Stimulated activated CD4-positive, alpha-beta T cell treated with anti-CD3 and anti-CD28 coated beads, Interleukin-4, amount 100 ng/mL, for 24 hours (primary cell): ENCODE measurements at places on chromosomes 6 and 20.

DNA sequence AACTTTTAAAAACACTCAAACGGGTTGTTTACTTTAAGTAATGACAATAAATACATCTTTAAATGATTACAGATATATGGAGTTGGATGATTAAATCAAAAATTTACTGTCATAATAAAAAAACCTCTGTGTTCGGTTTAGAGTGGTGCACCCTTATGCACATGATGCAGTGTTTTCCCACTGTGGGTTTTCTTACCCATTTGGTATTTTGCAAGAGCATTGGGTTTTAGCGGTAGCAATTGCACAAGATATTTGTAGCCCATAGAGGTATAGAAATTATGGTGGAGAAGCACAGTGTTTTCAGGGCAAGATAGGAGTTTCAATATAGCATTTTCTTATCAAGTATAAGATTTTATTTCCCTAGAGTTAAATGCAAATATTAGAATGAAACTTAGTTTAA lies 410.8 kb upstream of the PLCB4 start:
- no peak for DNase-seq

DNA sequence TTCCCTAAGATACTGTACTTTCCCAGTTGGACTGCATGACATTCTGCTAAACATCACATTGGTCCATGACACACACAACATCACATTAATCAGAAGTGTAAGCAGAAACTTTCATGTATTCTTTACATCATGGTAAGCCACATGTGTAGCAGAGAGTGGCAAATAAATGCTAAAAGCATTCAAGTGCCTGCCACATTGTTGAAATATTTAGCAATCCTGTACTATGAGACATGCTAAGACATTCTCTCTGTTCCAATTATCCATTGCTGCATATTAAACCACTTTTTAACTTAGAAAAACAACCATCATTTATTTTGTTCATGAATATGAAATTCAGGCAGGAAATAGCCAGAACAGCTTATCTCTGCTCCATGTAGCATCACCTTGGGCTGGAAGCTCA lies 207.7 kb upstream of the GJE1 start:
- DNase-seq = no peak

GRCh38 chr6:75963569-75963968 lies 108.9 kb downstream of the IMPG1 start:
- no peak for DNase-seq

GRCh38 chr6:141472162-141472928 lies 660.4 kb upstream of the GJE1 start:
- no peak for DNase-seq

GRCh38 chr20:728256-728944 lies 39.9 kb downstream of the SLC52A3 start:
- peak; percentile 51 for DNase-seq

- DNase-seq = no peak
Measured at GRCh38 chr6:129646642-129647041, 63.3 kb downstream of the ARHGAP18 start.

DNA sequence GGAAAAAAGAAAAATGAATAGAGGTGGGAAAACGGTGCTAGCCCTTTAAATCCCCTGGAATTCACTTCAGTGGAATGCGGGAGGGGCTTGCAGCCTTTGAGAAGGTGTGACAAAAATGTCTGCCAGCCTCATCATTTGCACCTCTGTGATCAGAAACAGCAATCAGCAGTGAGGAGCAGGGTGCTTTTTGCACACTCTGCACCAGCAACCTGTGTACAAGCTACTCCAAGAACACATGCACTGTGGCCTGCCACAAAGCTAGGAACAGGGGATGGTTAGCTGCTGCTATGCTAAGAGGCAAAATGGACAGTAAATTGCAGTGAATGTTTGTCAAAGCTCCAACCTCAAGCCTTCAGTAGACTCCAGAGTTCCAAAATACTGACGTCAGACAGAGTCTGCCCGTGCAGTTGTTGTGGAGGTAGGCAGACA lies 29.7 kb downstream of the GINS1 start:
- DNase-seq = no peak

- DNase-seq = no peak
Measured at GRCh38 chr20:16290358-16290757, 282.9 kb downstream of the KIF16B start.

- DNase-seq = no peak
Measured at GRCh38 chr20:48957533-48957932, 36.0 kb downstream of the ARFGEF2 start.

DNA sequence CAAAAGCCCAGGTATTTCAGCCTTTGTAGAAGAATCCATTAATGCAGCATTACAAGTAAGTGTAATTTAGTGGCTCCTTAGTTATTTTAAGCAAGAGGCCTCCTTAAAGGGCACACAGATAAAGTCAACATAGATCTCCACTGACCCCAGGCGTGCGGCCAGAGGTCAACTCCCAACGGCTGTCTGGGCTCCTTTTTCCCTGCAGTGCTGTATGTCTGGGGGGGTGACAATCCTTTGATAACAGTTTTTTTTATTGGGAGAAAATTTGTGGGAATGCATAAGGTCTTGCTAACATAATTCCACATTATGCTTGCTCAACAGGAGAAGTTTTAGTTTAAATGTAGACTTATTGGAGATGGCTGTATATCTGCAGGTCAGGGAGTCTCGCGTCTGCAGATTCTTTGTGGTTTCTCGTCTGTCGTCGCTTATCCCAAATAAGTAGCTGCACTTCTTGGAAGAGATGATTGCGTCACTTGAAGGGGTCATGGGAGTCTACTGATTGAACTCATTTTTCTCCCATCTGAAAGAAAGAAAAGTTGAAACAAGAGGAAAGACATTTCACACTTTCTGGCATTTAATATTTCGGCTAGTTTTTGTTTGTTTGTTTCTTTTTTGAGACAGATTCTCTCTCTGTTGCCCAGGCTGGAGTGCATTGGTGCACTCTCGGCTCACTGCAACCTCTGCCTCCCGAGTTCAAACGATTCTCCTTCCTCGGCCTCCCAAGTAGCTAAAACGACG lies 151.7 kb upstream of the AKAP12 start:
- DNase-seq = no peak

DNA sequence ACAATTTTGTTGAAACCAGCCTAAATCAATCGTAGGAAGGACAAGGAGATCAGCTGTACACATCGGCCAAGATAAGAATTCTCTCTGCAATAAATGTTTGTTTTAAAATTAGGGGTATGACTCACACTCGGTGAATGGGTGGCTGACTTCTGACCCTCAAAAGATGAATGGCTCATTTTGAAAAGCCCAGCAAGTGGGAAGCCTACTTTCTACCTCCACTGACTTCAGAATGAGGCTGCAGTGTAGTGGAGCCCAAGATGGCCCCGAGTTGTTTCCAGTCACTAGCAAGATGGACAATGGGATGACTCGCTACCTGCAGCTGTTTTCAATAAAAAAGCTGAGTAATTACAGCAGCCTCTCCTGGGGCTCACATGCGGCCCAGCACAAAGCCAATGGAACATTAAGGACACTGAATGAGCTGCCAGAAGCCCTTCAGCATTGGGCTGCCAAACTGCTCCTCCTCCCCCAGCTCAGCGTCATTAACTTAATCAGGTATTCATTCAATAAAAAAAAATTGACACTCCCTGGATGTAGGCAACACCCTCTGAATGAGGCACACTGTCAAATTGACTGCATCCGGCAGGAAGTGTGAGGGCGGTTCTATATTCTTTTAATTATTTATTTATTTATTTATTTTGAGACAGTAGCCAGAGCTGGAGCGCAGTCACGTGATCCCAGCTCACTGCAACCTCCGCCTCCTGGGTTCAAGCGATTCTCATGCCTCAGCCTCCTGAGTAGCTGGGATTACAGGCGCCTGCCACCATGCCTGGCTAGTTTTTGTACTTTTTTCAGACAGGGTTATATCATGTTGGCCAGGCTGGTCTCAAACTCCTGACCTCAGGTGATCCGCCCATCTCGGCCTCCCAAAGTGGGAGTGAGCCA lies 107.3 kb downstream of the GMPR start:
- DNase-seq = no peak

GRCh38 chr6:73078908-73079610 lies 146.2 kb downstream of the KHDC1L start:
- no peak for DNase-seq

- DNase-seq = no peak
Measured at GRCh38 chr20:7015257-7015656, 247.8 kb downstream of the BMP2 start.

GRCh38 chr6:142784344-142784743 lies 160.6 kb downstream of the HIVEP2 start:
- peak; percentile 29 for DNase-seq

GRCh38 chr6:113049190-113049589 lies 702.1 kb downstream of the RFPL4B start:
- no peak for DNase-seq

GRCh38 chr6:33144373-33144772 lies 47.9 kb downstream of the COL11A2 start:
- DNase-seq = no peak

GRCh38 chr6:42088101-42088591 lies 37.8 kb downstream of the TAF8 start:
- DNase-seq = no peak

DNA sequence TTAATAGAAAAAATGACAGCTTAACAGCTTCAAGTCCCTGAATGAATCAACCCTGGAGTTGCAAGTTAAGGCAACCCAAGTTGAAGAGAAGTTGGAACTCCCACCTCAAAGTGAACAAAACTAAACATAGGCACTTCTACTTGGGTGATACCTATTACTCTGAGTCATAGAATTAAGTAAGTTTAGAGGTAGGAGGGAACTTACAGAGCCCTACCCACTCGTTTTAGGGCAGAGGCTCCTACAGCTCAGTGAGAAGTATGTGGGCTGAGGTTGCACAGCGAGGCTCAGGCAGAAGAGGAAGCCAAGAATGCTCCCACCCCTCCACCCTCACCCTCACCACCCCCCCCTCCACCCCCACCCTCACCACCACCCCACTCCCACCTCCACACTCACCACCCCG lies 42.2 kb downstream of the NFATC2 start:
- DNase-seq = peak; percentile 59

- no peak for DNase-seq
Measured at GRCh38 chr20:22567944-22568871, 16.2 kb downstream of the FOXA2 start.

DNA sequence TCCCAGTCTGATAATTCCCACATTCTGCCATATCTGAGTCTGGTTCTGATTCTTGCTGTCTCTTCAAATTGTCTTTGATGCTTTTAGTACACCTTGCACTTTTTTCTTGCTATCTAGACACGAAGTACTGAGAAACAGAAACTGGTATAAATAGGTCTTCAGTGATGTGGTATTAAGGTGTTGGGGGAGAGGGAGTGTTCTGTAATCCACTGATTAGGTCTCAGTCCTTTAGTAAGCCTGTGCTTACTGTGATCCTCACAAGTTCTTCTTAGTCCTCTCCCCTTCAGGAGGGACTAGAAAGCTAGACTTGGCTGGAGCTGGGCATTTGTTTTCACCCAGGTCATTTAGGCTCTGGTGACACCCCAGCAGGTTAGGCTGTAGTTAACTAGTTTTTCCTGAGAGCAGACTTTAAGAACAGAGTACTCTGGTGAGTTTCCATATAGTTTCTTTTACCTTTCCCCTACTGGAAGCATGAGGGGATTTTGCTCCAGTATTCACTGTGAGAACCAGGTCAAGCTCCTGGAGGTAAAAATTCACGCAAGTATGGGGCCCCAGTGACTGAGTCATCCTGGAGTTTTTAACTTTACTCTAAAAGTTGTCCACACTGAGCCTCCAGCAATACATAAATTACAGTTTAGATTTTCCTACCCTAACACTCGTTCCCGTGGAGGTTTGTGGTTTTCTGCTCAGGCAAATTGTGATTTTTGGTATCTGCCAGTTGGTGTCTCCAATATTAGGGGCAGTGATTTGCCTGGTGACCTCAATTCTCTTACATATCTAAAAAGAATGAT lies 154.6 kb downstream of the CDKAL1 start:
- DNase-seq = no peak

GRCh38 chr6:128358244-128358776 lies 162.1 kb downstream of the PTPRK start:
- no peak for DNase-seq

GRCh38 chr6:107584726-107585125 lies 94.8 kb downstream of the SOBP start:
- no peak for DNase-seq

- peak; percentile 60 for DNase-seq
Measured at GRCh38 chr6:31399589-31400466, 3.6 kb upstream of the MICA start.
